ENCODE measurements at places on chromosomes 12 and 14.

DNA sequence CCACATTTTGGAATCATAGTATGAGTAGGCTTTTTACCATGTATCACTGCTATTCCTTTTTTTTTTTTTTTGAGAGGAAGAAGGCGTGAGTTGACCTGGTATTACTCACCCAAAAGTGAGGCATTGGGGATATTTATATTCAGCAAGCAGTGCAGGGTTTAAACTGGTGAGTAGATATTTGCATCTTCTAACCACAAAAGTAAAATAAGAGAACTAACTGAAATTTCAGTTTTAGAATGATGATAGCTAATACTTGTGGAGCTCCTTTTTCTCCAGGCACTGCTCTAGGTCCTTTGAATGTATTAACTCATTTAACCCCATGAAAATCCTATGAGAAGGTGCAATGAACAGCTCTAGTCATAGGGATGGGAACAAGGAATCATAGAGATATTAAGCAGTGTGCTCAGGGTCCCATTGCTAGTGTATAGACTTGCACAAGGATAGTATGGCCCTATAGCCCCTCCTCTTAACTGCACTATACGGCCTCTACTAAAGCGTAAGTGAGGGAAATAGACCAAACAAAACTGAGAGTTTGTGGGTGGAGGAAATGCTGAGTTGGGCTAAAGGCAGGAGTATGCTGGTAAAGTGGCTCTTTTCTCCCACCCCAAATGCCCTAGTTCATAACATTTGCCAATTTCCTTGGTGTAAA lies 104.3 kb upstream of the MAX start:
- no peak for DNase-seq

- DNase-seq, result no peak
Observed at GRCh38 chr12:76547526-76547925, 12.0 kb downstream of the OSBPL8 start.

DNA sequence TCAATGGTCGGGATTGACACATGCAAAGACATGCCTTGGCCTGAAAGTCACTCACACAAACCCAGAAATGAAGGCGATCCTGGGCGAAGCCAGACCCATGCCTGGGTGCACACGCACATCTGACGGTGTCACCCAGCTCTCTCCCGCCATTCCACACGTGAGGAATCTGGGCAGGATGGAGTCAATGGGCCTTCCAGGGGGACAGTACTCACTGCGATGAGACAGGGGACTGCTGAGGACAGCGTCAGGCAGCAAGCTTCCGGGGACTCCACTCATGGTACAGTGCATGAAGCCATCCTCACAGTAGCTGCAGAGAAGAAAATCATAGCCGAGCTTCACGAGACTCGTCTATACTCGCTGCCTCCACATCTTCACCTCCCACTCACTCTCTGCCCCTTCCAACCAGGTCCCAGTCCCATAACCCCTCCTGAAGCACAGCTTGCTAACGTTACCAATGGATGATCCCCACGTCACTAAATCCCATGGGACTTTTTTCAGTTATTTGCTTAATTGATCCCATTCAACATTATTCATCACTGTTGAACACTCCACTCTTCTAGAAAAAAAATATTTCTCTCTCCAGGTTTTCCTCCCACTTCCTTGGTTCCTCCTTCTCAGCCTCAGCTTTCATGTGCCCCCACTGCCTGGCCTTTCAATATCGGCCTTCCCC lies 77.8 kb downstream of the VWF start:
- no peak for DNase-seq

DNA sequence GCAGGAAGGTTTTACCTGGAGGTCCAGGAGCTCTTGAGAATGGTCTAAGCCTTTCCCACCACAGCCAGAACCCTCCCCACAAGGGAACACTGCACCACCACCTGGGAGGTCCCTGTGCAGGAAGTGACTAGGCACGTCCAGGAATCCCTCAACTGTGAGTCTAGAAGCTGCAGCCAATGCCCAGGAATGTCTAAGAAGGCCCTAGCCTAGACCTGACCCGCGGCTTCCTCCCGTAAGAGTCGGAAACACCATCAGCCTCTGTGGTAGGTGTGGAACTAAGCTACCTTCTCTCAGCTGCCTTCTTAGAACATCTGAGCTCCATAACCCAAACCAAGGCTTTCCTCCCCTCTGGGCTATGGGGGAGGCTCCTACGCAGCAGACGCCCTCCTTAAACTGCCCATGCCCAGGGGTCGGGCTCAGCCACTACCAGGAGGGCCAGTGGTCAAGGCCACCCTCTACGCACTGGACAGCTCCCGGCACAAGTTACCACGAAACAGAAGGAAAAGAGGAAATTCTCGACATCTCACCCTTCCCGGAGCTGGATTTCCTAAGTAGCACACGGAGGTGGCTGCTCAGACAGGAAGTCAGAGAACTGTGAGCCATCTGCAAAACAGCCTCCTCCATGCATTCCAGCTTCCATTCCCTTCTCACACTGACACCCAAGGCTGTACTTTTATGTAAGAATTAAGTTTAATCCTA lies 25.5 kb downstream of the ZFYVE21 start:
- no peak for DNase-seq

DNA sequence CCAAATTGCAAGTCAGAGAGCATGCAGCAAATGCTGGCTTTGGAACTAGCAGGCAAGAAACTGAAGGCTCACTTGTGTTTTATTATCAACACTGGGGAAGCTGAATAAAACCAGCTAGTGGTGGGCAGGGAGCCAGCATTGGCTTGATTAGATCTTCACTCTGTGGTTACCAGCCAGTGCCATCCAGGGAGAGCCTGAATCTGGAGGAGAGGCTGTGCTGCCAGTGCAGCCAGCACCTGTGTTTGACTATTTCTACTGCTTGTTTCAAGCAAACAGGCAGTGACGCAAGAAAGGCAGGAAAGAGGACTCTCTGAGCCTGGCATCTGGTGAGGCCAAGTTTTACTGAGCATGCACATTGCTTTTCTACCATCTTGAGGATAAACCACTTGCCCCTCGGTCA lies 247.0 kb downstream of the PHLDA1 start:
- DNase-seq, result no peak

DNA sequence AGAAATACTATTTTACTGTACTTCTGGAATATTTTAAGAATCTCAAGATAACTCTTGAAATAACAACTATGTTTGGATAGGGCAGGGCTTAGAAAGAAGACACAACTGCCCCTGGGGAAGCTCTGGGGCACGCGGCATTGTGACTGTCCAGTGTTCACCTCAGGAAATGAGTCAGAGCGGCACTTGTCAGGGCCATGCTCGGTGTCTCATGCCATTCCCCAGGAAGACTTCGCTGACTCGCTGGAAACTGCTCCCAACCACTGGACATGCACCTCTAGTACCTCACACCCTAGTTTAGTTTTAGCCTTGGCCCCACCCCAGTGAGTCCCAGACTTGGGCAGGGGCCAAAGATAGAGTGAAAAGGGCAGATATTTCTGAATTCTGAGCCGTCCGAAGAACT lies 192.0 kb downstream of the TTC7B start:
- no peak for DNase-seq

- no peak for DNase-seq
Observed at GRCh38 chr12:72863671-72864070, 591.5 kb downstream of the TRHDE start.

GRCh38 chr14:100294213-100294962 lies 11.9 kb downstream of the SLC25A29 start:
- DNase-seq, result no peak

DNA sequence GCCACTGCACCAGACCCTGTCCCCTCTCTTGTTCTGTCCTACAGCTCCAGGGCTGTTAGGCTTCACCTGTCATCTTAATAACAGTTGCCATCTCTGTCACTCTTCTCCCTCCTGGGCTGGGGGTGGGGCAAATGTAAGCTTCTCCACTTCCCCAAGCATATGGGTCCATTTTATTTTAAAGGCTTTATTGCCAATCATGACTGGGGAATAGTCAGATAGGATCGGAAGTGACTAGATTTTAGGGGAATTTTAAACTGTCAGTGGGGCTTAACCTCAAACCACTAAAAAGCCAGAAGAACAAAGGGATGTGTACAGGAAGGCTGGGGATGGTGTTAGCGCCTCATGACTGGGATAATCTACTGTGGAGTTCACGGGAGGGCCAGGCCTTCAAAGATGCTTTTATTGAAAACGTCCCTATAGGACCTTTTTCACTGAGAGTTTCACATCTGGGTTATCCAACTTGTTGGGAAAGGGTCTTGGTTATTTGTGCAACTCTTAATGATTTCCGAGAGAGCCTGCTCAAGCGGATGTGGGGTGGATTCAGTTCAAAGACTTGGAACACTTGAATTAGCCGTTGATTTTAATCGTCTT lies 41.6 kb downstream of the CHST11 start:
- DNase-seq, result peak; percentile 45

DNA sequence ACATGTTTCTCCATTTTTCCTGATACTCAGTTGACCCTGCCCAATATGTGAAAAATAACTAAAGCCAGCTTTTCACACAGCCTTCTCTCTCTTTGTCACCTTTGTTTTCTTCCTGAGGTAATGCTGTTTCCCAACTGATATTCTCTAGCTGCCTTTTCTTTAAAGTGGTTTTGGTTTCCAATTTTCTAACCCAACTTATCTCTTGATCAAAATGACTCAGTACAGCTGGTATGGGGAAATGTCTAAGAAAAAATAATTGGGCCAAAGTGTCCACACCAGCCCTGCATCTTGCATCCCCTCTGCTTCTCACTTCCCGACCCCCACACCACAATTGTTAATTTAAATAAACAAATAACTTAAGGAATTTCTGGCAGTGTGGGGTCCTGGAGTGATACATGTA lies 193.8 kb downstream of the SYT1 start:
- DNase-seq, result no peak

DNA sequence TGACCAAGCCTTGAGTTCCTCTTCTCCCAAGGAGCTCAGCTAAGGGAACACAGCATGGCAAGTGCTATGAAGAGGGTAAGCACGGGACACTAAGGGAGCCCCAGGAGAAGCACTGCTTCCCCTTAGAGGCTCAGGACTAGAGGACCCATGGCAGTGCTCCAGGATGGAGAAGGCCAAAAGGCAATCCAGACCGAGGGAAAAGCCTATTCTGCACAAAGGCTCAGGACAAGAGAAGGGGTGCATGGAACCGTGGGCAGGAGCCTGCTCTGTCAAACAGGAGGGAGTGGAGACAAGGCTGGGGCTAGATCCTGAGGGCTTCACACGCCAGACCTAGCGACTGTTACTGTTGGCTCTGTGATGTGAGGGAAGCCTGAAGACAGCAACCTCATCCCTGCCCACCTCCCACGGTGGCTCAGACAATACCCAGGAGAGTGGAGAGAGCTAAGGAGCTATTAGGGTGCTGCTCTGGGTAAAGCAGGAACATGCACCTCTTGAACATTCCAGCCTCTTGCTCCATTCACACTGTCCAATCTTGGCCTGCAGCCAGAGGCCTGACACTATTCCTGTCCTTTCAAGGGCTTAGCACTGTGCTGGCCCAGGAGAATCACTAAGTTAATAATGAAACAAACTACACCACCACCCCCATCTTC lies 24.2 kb downstream of the OTUB2 start:
- DNase-seq, result no peak

- no peak for DNase-seq
Observed at GRCh38 chr12:104083769-104084475, 19.6 kb downstream of the HCFC2 start.

DNA sequence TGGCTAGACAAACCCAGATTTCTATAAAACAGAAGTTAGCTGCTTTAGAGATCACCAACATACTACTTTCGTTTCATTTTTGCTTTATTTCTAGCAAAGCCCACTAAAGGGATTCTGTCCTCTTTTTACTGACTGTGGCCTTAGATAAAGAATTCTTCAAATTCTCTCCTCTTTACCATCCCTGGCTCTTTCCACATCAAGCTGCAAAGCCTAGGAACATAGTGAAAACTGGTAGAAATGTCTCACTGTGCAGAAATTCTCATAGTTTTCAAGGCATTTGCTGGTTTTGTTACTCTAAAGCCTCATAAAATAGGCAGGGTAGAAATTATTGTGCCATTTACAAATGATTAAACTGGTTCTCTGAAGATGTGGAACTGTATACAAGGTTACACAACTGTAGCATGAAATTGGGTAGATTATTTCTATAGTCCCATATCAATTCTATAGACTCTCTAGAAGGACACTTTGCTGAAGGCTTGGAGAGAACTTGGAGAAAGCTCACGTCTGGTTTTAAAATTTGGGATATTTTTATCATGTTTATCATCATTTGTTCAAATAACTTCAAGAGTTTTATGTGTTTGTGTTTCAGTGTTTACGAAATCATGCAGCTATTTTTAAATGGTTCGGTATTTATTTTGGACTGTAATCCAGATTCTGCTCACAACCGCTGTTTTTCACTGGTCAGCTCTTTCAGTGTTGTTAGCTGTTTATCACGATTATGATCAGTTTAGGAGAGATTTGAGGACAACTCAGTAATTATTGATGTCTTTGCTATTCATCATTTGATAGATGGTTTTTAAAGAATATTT lies 36.7 kb upstream of the CSRP2 start:
- no peak for DNase-seq

DNA sequence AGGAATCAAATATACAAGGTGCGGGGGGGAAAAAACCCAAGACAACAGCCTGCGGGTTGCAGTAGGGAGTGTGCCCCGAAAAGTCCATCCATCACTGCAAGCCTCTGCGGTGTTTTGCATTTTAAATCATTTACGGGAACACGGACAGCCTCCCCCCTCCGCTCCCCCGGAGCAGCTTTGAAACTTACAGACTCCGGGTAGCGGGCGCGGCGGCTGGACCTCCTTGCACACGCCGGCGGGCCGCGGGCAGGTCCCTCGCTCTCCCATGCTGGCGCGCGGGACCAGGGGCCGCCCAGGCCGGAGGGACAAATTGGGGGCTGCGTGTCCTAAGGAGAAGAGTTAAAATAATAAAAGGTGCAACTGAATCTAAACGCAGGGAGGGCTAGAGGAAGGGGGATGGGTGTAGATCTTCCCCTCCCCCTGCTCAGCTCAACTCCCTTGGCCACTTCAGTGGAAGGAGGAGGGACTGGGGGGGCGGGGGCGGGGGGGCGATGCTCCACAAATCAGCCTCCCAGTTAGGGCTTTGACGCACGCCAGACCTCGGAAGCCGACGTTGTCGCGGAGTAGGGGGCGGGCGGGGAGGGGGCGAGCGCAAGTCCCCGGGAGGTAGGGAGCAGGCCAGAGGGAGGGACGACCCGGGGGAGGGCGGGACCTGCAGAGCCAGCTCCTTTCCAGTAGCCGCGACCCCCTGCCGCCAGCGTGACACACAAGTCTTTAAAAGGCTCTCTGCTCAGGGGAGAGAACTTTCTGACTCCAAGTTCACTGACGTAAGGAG lies at the start of gene KCNJ8:
TSS of gene KCNJ8 (minus strand) at position 349 of the 775 bp plus-strand sequence. CDS start 1,090 bp downstream, outside the sequence.
- no peak for DNase-seq
